ENCODE measurements at places on chromosomes 2 and 18.

GRCh38 chr2:23541503-23542229, 156.7 kb downstream of the KLHL29 start:
- no peak for DNase-seq

- DNase-seq = peak; percentile 39
These were observed 2.0 kb downstream of the MRPL30 start for GRCh38 chr2:99183025-99183424.

DNA sequence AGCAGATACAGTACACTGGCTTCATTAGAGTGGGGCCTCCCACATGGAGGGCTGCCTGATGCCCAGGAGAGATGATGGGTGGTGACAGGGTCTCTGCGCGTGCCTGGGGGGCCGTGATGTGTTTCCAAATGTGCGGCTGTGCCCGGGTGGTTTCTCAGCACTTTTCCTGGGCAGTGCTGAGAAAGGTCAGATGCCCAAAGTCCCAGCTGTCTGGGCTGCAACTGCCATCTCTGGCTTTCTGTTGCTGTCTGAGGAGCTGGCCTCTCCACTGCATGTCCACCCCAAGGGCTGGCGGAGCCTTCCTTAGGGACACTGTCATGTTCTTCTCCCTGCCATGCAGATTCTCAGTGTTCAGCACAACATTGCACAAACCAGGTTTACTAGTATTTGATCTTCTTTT, 62.7 kb upstream of the NFATC1 start:
- no peak for DNase-seq

- DNase-seq = no peak
These were observed 53.4 kb upstream of the DPP10 start for GRCh38 chr2:114389021-114389420.

DNA sequence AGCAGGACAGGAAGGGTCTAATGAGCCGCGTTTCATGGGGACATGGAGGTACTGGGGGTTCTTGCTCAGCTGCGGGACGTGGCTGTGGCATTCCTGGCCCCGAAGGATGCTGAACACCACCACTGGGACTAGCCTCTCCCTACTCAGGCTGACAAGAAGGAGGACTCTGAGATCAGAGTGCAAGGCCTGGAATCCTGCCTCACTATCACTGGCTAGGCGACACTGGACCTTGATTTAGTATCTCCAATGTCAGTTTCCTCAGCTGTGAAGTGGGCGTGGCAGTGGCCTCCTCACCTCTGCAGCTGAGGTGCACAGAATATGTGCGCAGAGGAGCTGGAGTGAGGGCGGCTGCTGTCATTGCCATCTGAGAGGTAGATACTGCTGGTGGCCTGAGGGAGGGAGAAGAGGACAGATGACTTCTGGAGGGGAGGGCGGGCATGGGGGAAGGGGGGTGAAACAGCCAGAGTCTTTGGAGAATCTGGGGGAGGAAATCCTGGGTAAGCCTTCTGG, 157.8 kb upstream of the CAPN13 start:
- DNase-seq = no peak

DNA sequence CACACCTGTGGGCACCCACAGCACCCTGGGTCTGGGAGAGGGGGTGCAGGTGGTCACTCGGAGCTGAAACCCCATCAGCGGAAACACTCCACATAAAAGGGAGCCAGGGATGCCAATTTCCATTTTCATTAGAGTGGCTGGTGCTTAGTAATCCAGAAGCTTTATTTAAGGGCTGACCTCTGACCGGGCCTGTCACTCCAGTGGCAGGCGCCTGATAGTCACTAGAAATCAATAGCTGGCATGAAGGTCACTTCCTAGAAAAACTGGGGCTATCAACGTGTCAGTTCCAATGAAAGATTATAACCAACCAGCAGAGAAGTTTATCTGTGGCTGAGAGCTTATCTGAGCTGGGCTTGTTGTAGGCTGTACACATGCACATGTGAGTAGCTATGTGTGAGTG, 333.7 kb upstream of the SKOR2 start:
- DNase-seq = no peak

GRCh38 chr2:146135245-146135644, 1615.3 kb upstream of the ZEB2 start:
- DNase-seq = no peak

DNA sequence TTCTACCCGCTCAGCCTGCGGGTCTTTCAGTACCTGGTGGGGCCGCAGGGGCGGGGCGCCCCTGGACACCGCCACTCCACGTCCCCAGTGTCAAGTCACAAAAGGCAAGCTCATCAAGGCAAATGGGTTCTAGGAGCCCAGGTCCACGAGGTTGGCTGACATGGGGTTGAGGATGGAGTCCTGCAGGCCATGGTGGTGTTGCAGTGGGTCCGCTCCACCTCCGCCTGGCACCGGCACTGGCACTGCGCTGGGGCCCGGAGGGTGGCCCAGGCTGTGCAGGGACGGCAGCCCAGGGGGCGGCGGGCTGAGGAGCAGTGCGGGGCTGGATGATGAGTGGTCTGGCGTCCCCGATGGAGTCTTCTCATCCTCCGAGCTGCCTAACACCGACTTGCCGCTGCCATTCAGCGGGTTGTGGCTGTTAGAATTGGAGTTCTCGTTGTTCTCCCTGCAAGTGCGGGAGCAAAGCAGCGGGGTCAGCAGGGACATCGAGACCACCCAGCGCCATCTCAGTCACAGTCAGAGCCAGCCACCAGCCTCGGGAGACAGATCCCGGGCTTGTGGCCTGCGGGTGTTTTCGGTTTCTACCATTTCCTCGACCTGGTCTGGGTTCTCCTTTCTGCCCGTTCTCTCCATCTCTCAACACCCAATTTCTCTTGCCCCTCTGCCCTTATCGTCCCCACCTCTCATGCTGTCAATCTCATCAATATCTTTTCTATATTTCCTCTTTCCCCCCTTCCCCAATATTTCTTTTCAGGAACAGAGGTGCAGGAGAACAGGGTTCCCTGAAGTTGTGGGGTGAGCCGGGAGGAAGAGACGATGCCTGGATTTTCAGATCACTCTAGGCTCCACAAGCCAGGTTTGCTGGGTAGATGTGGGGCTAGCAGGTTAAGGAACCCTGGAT, 3.0 kb downstream of the SIX2 start:
- DNase-seq = no peak

DNA sequence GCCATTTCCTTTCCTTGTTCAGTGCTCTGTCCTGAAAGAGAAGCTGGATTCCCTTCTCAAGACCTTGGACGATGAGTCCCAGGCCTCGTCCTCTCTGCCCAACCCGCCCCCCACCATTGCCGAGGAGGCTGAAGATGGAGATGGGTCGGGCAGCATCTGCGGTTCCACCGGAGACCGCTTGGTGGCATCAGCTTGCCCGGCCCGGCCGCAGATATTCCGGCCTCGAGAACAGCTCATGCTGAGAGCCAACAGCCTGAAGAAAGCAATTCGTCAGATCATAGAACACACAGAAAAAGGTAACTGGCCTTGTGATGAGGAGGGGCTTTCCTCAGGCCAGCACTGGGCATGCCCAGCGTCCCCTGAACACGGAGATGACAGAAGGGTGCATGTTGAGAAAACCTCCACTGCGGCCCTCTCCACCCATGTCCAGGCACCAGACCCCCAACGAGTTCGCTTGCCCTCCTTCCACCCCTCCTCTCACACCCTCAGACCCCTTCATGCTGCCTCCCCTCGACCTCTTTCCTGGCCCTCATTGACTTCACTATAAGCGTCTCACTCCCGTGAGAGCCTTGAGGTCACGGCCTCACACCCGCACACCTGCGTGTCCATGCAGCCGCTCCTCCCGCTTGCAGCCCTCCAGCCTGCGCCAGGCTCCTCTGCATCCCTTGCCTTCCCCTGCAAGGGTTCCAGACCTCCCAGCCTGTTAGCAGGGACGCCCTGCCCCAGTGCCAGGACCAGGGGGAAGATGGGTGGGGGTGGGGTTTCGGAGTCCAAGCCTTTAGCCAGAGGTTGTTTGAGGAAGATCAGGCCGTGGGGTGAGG, 95.0 kb downstream of the DGKD start:
- no peak for DNase-seq

DNA sequence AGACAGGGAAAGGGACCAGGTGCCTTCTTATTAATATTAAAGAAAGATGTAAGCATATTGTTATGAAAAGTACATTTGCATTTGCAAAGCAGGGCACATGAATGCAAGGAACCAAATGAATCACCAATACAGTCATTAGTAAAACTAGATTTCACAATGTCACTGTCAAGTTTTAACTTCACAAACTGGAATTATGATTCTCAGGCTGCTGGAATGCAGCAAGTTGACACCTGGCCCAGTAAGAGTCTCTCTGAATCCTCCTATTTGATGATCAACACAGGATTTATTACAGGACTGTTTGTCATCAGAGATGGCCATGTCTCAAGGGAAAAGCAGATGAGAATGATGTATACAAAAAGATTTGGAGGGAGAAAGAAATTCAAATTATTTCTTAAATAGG, 72.9 kb upstream of the STK39 start:
- DNase-seq = no peak

- no peak for DNase-seq
These were observed 150.9 kb downstream of the ATAD2B start for GRCh38 chr2:23776021-23776420.

All from LNCaP clone FGC (cell line).